ENCODE measurements at places on chromosomes 16 and 17. TPM values are rescaled to one million over a fixed set of nuclear protein-coding genes. Genes with fewer than 3 reads are reported as not detected.

DNA sequence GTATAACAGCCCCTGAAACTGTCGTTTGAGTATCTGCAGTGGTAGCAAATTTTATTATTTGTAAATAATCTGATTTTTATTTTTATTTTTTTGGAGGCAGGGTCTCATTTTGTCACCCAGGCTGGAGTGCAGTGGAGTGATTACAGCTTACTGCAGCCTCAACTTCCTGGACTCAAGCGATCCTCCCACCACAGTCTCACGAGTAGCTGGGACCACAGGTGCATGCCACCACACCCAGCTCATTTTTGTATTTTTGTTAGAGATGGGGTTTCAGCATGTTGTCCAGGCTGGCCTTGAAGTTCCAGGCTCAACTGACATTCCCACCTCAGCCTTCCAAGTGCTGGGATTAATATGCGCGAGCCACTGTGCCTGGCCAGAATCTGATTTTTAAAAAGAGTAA lies 2.8 kb downstream of the NDEL1 start:
- DNase-seq, result no peak

The ZNF286A gene
- 25.3 TPM for polyA plus RNA-seq

The JPH3 gene
- not detected for polyA plus RNA-seq

DNA sequence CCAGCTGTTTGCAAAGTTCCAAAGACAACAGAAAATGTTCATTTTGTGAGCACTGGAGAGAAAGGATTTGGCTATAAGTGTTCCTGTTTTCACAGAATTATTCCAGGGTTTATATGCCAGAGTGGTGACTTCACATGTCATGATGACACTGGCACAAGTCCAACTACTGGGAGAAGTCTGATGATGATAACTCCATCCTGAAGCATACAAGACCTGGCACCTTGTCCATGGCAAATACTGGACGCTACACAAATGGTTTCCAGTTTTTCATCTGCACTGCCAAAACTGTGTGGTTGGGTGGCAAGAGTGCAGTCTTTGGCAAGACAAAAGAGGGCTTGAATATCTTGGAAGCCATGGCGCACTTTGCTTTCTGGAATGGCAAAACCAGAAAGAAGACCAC lies 385.0 kb downstream of the CDH11 start:
- no peak for DNase-seq

GRCh38 chr16:35198223-35199199 lies 1739.1 kb downstream of the TP53TG3F start:
- DNase-seq, result no peak

The MYH1 gene
- not detected for polyA plus RNA-seq

DNA sequence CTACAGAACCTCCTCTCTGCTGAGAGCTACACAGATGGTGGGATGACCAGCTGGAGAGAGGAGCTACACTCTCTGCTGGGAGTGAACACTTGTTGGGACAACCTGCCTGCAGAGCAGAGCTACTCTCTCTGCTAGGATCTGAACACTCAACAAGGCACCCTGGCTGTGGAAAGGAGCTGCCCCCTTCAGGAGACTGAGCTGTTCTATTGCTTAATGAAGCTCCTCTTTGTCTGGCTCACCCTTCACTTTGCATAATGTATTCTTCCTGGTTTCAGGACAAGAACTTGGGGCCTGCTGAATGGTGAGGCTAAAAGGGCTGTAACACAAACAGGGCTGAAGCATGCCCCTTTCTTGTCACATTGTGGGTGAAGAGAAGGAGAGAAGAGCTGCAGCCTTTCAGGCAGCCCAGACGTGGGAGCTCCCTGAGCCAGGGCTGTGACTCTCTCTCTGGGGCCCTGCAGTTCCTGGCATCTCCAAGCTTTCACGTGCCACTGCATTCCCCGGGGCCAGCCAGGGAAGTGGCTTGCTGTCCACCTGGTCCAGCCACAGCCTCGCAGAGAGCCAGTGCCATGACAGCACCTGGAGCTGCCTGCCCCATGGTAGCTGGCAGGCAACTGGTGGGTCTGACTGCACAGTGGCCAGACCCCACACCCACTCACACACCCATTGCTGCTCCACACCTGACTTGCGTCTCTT lies 272.8 kb upstream of the KCNJ16 start:
- DNase-seq, result no peak

DNA sequence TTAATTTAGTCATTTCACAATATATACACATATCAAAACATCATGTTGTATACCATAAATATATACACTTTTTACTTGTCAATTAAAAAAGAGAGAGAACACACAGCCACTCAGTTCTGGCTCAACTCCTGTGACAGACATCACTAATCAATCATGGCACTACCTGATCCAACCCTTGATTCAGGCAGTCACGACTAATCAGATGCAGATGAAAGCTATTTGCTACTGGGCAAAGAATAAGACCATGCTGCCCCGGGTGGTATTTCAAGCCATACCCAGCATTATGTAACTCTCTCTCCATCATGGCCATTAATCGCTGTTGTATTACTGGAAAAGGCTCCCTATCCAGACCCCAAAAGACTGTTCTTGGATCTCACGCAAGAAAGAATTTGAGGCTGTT lies 345.7 kb downstream of the HAPSTR1 start:
- DNase-seq, result no peak

The ETV4 gene
- 6.7 TPM for polyA plus RNA-seq

The MT3 gene
- not detected for polyA plus RNA-seq

The NPIPB6 gene
- polyA plus RNA-seq, result 0.47 TPM

GRCh38 chr16:11240636-11241473 lies 15.1 kb downstream of the SOCS1 start:
- no peak for DNase-seq

GRCh38 chr17:41792845-41793783 lies 6.6 kb upstream of the JUP start:
- no peak for DNase-seq

The MEIOB gene
- 0.04 TPM for polyA plus RNA-seq

The RASL10B gene
- polyA plus RNA-seq, result 3.3 TPM

GRCh38 chr17:10171122-10171571 lies 27.3 kb downstream of the GAS7 start:
- DNase-seq, result no peak

- no peak for DNase-seq
These were observed 37.6 kb upstream of the DHRS7B start for GRCh38 chr17:21089145-21089544.

The TENT4B gene
- polyA plus RNA-seq, result 6.0 TPM

DNA sequence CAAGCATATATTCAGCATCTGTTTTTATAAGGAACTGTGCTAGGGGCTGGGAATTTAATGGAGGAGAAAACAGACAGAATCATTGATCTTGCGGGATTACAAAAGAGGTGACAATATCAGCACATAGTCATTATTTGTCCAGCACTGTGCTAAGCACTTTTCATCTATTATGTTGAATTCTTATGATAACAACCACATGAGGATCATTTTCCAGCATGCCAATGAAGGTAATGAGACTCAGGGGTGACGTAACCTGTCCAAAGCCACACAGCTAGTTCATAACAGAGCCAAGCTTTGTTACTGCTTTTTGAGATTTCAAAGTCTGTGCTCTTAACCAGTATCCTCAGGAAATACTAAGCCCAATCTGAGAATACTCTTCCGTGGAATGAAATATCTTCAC lies 503.3 kb downstream of the CDH13 start:
- no peak for DNase-seq

DNA sequence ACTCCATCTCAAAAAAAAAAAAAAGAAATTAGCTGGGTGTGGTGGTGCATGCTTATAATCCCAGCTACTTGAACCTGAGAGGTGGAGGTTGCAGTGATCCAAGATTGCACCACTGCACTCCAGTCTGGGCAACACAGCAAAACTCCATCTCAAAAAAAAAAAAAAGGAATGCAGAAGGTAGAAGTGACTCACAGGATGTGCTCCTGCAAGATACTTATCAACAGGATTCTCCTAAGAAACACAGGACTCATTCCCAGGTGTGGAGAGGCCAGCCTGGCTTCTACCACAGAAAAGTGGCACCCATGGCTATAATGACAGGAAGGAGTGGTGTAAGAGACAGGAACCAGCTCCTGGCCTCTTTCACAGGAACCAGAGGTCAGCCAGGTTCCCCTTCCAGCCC lies 13.8 kb downstream of the ELMO3 start:
- DNase-seq, result no peak
